ENCODE measurements at places on chromosomes 12 and 14.

DNA sequence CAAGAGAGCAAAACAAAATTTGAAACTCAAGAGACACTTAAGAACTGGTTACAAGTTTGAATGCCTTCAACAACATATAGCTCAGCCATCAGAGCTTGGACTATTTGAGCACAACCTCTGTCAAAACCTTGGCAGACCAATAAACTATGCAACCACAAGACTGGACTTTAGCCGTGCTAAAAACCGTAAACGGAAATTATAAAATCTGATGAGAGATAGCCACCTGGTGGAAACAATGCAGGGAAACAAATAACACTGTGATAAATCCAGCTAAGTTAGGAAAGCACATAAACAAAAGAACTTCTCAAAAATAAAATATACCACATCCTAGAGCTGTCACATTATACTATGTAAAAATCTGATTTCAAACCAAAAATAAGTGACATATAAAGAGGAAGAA is 1074.2 kb upstream of the NOVA1 start:
- DNase-seq: no peak

GRCh38 chr14:100857233-100857922 is 31.5 kb downstream of the MEG3 start:
- DNase-seq: no peak

DNA sequence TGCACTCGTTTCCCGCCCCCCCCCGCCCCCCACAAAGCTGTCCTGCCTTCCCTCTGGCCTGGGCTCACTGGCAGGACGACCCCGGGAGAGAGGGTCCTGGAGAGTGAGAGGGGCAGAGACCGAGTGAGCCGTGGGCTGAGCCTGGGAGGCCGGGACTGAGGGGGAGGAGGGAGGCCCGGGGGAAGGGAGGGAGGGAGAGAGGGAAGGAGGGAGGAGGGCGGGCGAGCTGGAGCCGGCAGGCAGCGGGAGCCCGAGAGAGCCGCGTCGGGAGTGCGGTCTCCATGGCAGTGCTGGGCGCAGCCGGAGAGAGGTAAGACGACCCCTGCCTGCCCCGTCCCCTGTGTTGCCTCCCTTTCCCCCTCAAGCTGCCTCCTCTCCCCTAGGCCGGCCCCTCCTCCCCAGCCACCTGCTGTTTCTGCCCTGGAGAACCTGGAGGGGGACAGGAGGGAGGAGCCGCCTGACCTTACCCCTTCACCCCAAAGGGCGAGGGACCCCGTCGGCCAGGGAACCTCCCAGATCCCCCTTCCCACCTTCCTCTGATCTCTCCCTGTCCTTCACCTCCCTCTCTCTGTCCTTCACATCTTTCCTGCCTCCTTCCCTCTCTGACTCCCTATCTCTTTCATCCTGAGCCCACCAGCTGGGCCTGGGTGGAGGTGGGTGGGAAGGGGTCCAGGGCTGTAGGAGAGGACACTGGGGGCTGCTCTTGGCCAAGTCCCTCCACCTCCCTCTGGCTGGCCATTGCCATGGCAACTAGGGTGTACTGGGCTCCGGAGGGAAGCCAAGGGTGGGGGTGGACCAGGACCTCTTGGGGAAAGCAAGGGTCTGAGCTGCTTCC is at the start of gene GPR162:
Gene GPR162 (plus strand): TSS at position 231 of the 835 bp plus-strand sequence. CDS start 2,078 bp downstream, outside the sequence.
- DNase-seq: peak; percentile 12

- no peak for DNase-seq
Observed at GRCh38 chr12:63124778-63125177, 26.2 kb downstream of the AVPR1A start.

DNA sequence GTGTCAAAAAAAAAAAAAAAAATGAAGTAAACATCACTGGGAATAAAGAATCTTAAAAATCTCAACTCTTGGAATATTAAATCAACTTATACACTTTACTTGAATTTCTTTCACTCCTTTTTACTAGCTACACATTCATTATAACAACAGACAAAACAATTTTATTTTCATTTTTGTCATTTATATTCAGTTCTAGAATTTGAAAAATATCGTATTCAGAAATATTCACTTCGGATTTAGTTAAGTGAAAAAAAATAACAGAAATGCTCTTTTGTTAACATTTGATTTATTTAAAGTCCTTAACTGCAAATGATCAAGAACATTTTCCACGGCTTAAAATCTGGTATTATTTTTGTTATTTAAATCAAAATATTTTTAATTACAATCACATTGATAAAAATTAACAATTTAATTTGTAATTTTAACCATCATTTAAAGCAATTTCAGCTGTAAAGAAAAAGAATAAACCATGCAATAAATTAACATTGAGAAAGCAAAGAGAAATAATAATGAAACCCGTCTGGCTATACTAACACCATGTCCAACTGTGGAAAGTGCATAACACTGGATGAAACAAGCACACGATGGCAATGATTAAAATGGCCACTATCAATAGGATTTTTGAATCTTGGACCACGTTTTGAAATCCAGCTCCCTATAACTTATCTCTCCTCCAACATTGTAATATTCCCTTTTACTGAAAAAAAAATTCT is 5.2 kb downstream of the FOXA1 start:
- no peak for DNase-seq

DNA sequence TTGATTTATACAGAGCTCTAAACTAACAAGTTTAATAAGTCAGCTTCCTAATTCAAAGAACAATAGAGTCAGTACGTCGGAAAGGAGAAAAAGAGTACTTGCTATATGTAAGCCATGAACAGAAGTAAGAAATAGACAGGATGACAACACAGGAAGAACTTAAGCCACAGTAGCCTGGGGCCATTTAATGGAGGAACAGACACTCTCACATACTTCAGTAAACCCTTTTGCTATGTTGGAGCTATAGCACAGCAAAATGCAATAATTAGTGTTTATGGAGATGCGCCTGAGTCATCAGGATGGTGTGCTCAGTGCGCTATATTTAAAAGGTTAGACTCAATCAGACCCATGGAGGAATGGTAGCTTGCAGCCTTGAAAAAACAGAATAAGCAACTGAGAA is 61.0 kb downstream of the SRGAP1 start:
- DNase-seq: no peak

- no peak for DNase-seq
Observed at GRCh38 chr12:18476861-18477260, 215.5 kb downstream of the PIK3C2G start.

- DNase-seq: peak; percentile 49
Observed at GRCh38 chr14:23910101-23910875, 43.3 kb upstream of the DHRS4 start.

- no peak for DNase-seq
Observed at GRCh38 chr14:35786856-35787255, 22.2 kb downstream of the RALGAPA1 start.

DNA sequence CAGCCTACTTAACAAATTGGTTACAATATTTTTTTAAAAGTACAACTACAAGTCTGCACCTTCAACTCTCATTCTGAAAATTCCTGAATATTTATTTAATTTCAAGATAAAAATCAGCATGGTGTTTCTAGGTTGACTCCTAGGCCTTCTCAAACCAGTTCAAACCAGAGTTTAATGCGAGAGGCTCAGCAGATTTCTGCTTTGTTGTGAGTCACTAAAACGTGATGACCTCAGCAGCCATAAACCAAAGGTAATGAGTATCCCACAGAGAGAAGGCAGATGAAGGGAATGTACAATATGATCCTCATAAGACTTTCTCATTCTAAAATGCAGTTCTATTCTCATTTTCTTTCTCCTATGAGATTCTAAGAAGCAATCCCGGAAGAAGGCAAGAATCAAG is 1.5 kb downstream of the PRDM4 start:
- peak; percentile 82 for DNase-seq

DNA sequence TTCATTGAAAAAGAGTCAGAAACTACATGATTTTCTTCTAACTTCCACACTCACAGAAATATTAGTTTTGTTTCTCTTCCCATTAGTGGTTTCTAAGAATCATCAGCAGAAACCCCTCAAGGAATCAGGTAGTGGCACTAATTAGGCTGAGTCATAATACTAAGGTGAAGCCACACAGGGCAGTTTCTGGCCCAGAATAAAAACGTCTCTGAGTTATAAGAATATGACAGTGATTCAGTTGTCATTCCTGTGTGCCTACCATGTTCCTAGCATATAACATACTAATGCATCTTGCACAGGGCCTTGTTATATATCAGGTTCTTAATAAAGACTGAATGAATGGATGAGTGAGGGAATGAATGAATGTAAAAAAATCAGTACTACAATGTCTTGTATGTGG is 206.0 kb upstream of the PLEKHG7 start:
- DNase-seq: no peak

DNA sequence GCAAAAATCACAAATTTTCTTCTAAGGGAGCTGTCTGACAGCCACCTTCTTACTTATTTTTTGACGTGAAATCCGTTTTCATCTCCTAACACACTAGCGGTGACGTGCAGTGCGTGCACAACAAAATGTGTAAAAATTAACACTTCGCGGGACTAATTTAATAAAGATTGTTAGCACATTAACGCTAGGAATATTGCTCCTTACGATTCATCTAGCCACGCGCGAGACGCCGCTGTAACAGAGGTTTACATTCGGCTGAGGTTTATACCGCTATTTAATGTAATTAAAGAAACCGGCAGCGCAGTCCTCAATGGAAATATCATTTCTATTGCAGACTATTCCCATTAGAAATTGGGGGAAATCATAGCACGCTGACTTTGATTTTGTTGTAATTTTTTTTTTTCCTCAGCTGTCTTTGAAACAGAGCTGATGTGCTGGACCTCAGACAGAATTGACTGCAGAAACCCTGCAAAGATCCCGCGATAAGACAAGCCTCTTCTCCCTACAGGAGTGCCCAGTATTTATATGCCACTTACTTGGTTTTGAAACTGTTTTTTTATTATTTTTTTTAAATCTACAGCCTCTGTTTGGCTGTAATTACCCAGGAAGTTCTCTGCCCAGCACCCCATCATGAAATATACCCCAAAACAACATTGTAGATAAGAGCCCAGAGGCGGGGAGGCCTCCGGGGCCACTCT is 31.2 kb downstream of the BCL11B start:
- no peak for DNase-seq

- no peak for DNase-seq
Observed at GRCh38 chr12:112349431-112349830, 32.8 kb downstream of the HECTD4 start.

DNA sequence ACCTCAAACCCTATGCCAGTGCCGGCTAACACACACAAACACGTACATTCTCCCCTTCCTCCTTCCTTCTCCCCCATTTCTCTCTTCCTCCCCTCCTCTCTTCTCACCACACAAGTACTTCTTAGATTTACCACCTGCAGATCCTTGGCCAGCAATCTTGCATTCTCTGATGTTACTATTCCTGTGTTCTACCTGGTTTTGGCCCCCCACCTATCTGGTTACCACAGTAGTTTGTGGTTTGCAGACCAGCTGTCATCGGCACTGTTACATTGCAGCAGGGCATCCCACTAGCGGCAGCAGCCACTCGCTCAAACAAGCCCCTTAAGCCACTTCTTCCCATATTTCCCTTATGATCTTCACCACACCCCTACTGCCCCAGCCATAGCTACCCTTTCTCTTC is 3.9 kb downstream of the ABHD4 start:
- DNase-seq: no peak

DNA sequence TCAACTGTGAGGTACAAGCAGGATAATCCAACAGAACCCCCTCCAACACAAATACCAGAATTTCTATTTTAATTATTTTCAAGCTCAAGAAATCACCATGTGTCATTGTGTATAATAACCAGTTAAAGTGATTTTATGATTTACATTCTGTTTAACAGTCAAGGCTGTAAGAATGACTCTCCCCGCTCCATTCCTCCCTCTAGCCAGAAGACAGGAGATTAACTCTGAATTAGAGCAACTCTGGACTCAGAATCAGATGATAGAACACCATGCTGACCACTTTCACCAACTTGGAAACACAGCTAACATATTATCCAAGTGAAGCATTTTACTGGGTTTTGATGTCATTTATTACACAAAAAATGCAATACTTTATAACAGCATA is 71.9 kb downstream of the ATP2B1 start:
- no peak for DNase-seq

GRCh38 chr14:59920378-59920683 is 387 bp downstream of the LRRC9 start:
- DNase-seq: no peak

- no peak for DNase-seq
Observed at GRCh38 chr14:69392481-69392880, 5.6 kb downstream of the ERH start.

DNA sequence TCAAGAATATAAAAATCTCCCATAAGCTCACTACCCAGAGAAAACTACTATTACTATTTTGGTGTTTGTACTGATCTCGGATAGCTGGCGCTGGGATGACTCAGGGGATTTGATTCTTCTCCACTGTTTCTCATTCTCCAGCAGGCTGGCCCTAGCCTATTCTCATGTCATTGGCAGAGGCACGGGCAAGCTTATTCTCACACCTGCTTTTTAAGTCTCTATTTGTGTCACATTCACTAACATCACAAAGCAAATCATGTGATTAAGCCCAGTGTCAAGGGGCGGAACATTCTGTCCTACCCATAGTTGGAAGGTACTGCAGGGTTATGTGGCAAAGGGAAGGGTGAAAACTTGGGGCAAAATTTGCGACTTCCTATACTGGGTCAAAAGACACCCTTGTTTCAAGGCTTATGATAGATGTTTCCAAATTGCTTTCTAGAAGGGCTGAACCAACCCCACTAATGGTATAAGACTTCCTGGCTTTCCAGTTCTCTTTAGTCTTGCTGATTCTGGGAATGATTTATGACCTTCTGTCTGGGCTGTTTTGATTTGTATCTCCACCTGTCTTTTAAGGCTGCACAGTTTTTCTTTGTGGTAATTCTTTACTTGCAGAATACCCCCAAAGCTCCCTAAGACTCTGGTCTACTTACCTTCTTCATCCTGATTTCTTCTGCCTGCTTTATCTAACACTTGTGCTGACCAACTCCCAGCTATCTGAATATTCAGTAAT is 406.4 kb downstream of the NRXN3 start:
- no peak for DNase-seq

- no peak for DNase-seq
Observed at GRCh38 chr12:110123919-110124268, 263 bp upstream of the IFT81 start.

- DNase-seq: peak; percentile 88
Observed at GRCh38 chr12:7970475-7971252, 34.7 kb upstream of the SLC2A3 start.

GRCh38 chr14:57962325-57963035 is 96.6 kb upstream of the SLC35F4 start:
- DNase-seq: no peak

- no peak for DNase-seq
Observed at GRCh38 chr14:40685764-40686163, 920.9 kb upstream of the LRFN5 start.

DNA sequence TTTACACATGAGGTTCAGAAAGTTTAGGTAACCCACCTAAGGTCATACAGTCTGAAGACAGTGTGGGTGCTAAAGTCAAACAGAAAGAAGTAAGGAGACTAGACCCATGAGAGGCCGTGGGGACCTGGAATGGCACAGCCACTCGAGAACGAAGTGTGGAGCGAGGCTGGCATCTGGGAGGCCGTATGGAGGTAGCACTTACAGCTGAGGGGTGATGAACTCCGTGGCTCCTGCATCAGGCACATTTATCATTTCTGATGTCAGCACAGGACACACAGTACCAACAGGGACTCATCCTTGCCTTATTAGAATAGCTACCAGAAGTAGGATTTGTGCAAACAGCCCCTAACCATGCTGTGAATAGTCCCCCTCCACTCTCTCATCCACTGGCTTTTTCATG is 30.5 kb downstream of the CRACR2A start:
- DNase-seq: no peak

- DNase-seq: peak; percentile 32
Observed at GRCh38 chr12:52010152-52010622, 3.4 kb downstream of the TAMALIN start.

GRCh38 chr14:69242311-69243224 is 17.4 kb upstream of the GALNT16 start:
- peak; percentile 81 for DNase-seq

- no peak for DNase-seq
Observed at GRCh38 chr12:25494926-25495325, 58.2 kb downstream of the LMNTD1 start.

Data from brain microvascular endothelial cell (primary cell).